ENCODE measurements at places on chromosomes 2 and 18. TPM values are rescaled to one million over a fixed set of nuclear protein-coding genes. Genes with fewer than 3 reads are reported as not detected.

The G6PC2 gene
- total RNA-seq, result not detected

DNA sequence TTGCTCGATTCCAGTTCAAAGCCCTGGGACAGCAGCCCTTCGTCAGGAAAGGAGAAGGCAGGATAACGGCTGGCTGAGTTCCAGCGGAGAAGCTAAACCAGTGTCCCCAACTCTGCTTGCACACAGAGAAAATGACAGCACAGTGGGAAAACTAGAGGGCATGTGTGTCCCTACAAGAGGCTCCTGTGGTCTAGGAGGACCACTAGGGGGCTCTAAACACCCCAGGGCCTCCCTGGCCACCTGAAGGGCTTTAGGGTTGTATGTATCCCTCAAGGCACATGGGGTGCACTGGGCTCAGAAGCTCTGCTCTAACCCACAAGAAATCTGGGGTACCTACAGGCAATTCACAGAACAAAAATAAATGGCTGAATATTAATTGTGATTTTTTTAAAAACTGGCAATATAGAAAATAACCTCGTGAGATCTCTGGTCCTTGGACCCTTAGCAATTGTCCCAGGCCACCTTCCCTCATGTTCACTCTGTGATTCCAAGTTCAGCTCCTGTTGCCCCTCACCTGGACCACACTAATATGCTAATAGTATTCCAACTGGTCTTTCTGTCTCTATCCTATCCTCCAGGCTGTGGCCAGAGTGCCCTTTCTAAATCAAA, 17.5 kb downstream of the STAT1 start:
- peak; percentile 48 for DNase-seq
- H3K4me1 ChIP-seq, result no peaks in the 10 kb centered on the region
- no peaks in the 10 kb centered on the region for H3K27me3 ChIP-seq
- peak overlapping the region; percentile 16 for H3K27ac ChIP-seq
- H3K36me3 ChIP-seq, result peaks cover 75% of the 10 kb centered on the region

DNA sequence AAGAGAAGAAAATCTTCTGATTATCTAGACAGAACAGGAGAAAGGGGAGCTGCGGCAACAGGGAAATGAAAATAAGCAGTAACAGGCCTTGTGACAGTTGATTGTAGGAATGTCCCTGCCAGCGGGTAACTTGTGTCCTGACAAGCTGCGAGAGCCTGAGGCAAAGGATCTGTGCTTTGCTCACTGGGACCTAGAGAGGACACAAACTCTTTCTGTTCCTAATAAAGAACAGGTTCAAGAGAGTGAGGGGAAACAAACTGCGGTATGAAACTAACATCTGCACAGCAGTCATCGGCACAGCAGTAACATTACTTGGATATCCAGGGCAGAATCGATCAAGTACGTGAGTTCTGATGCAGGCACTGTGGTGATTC, 103.7 kb upstream of the THOC1 start:
- H3K4me3 ChIP-seq, result no peak overlapping the region
- H3K36me3 ChIP-seq, result no peaks in the 10 kb centered on the region
- H3K27me3 ChIP-seq, result peaks cover 57% of the 10 kb centered on the region
- DNase-seq, result no peak
- H3K4me1 ChIP-seq, result no peaks in the 10 kb centered on the region

DNA sequence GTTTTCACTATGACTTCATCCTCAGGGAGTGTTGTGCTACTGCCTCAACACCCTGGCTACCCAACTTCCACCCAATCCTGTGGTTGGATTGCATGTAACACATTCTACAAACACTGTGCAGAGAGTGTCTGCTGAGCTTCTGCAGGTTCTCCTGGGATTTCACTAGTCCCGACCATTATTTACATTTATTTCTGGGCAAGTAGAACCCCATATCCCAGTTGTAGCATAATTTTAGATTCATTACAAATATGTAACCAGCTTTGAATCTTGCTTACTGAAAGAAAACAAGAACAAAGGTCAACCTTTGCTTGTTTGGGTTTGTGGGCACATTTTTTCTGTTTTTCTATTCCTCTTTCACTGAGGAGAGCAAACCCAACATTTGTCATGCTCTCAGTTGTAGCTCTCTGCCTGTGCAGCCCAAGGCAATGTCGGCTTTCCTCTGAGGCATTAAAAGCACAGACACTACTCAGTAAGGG, 2036.1 kb upstream of the LRRTM1 start:
- no peaks in the 10 kb centered on the region for H3K27me3 ChIP-seq
- H3K27ac ChIP-seq, result no peak overlapping the region
- H3K4me3 ChIP-seq, result no peak overlapping the region
- no peak for DNase-seq
- no peaks in the 10 kb centered on the region for H3K36me3 ChIP-seq
- H3K4me1 ChIP-seq, result no peaks in the 10 kb centered on the region

DNA sequence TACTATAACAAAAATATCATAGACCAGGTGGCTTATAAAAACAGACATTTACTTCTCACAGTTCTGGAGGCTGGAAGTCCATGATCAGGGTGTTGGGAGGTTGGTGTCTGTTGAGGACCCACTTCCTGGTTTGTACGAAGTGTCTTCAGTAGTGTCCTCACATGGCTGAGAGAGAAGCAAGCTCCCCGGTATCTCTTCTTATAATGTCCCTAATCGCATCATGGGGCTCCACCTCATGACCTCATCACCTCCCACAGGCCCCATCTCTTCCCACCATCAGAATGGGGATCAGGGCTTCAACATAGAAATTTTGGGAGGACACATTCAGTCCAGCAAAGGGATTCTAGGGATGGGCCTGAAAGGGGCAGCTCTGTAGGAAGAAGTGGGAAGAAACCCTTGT, 4.8 kb upstream of the NIFK start:
- H3K27me3 ChIP-seq, result peaks cover 12% of the 10 kb centered on the region
- no peak overlapping the region for H3K4me3 ChIP-seq
- peaks cover 16% of the 10 kb centered on the region for H3K36me3 ChIP-seq
- no peak overlapping the region for H3K27ac ChIP-seq
- DNase-seq, result no peak

DNA sequence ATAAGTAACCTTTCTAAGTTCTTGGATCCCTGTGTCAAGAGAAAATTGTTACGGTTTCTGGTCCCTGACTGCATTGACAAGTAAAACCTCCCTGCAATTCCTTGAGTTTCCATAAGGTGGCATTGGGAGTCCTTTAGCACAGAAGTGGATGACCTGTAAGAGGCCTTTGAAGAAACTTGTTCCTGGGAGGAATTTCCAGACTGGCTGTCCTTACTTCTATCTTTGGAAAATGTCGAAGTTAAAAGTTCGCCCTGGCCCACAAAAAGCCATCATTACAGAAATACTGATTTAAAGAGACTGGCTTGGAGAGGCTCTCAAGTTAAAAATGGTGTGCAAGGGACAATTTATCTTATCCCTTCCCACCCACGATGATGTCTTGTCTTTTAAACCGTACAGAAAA, 218.4 kb downstream of the CDH20 start:
- no peaks in the 10 kb centered on the region for H3K4me1 ChIP-seq
- peak; percentile 66 for DNase-seq
- no peaks in the 10 kb centered on the region for H3K36me3 ChIP-seq
- no peak overlapping the region for H3K27ac ChIP-seq

The ITGB6 gene
- total RNA-seq, result 84.8 TPM

The EVA1A gene
- total RNA-seq, result not detected

DNA sequence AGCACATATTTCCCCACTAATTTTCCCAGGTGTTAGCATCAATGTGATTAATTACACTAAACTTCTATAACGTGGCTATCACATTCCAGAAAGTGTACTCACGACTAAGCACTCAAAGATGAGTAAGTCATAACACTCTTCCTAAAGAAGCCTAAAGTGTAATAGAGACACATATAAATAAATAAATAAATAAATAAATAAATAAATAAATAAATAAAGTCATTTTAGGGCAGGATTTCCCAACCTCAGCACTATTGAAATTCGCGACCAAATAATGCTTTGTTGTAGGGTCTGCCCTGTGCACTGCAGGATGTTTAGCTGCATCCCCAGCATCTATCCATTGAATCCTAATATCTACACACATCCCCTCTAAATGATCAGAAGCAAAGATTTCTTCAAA, 390.9 kb downstream of the CDH7 start:
- H3K27ac ChIP-seq, result no peak overlapping the region
- H3K27me3 ChIP-seq, result no peaks in the 10 kb centered on the region
- no peak for DNase-seq
- H3K4me3 ChIP-seq, result no peak overlapping the region
- H3K36me3 ChIP-seq, result no peaks in the 10 kb centered on the region
